ENCODE measurements at places on chromosomes 7 and 10. TPM values are rescaled to one million over a fixed set of nuclear protein-coding genes. Genes with fewer than 3 reads are reported as not detected.

Gene EGR2
- 5.6 TPM for total RNA-seq

Gene ADCY1
- total RNA-seq, result not detected

Gene NEUROG3
- 0.99 TPM for total RNA-seq

Gene MTERF1
- total RNA-seq, result 6.8 TPM

Gene SPOCK2
- 0.34 TPM for total RNA-seq

Gene POM121C
- 15.6 TPM for total RNA-seq

Gene WEE2
- total RNA-seq, result 0.03 TPM

Gene PRKG1
- not detected for total RNA-seq

Gene TMEM213
- not detected for total RNA-seq

Gene ANKRD30A
- not detected for total RNA-seq

GRCh38 chr10:20990604-20991003 is 93.5 kb upstream of the NEBL start:
- DNase-seq, result no peak

DNA sequence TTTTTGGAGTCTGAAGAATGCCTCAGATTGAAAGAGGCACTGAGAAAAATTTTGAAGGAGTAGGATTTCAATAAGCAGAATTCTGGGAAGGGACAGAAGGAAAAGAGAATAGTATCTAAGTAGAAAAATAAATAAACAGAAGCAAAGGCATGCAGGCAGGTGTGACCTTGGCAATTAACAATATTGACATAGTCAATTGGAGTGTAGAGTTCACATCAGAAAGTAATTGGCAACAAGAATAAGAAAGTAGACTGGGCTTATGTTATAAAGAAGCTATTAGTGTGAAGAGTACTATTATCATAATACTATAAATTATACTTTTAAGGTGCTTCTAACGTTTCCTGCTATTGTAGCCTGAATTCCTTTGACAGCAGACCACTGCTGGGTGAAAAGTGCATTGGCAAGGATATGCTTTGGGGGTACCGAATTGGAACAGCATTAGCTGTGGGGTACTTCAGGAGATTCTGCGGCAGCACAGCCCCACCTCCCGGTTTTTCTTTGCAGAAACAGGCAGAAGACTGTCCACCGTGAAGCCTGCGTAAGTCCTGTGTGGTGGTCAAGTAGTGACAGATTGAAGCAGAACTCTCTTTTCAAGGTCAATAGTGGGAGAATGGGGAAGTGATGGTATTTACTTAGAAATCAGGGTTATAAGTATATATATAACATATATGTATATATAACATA is 357.0 kb downstream of the THSD7A start:
- DNase-seq, result no peak

DNA sequence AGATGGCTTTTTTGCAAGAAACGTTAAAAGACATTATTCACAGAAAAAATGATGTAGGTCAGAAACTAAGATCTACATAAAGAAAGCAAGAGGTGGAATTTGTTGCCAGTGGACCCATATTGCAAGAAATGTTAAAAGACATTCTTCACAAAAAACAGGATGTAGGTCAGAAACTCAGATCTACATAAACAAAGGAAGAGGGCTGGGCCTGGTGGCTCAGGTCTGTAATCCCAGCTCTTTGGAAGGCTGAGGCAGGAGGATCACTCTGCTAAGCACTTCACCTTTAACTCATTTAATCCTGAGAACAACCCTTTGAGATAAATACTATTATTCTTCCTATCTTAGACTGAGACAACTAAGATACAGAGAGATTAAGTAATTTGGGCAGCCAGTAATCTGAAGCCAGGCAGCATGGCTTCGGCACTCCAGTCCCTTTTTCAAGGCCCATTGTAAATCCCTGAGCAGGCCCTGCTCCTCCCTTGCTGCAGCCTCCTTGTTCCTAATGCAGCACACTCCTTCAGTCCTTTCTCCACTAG is 11.6 kb downstream of the ZFAND4 start:
- no peak for DNase-seq

DNA sequence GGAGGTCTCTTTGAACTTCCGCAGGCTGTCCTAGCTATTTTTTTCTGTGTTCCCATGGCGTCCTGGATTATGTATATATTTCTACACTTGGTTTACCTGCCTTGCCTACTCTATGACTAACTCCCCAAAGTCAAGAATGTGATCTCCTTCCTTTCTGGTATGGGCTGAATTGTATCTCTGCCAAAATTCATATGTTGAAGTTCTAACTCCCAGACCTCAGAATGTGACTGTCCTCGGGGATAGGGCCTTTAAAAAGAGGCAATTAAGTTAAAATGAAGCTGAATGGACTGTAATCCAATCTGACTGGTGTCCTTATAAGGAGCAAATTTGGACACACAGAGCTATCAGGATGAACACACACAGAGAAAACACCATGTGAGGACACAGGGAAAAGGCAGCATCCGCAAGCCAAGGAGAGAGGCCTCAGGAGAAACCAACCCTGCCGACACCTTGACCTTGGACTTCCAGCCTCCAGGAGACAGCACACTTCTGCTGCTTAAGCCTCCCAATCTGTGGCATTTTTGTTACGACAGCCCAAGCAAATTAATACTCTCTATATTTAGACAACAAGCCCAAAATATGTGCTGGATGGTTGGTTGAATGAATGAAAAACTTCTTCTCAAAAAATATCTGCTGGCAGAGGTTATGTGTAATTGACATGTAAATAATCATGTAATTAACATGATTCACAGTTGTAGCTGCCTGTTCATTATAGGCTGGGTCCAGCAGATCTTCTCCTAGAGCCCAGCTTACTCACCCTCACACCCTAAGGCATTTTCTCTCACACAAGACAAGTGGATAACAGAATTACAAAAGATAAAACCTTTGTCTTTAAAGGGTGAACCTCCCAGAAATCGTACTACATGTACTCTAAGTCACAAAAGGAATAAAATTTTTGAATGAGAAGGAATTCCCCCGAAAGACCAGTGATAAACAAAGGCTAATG is 123.7 kb downstream of the CUBN start:
- DNase-seq, result no peak

- no peak for DNase-seq
Measured at GRCh38 chr10:19003341-19003740, 45.3 kb upstream of the MALRD1 start.

GRCh38 chr10:132980426-132981172 is 38.2 kb upstream of the CFAP46 start:
- peak; percentile 42 for DNase-seq

GRCh38 chr10:89373916-89374711 is 3.7 kb upstream of the IFIT1B start:
- peak; percentile 68 for DNase-seq

DNA sequence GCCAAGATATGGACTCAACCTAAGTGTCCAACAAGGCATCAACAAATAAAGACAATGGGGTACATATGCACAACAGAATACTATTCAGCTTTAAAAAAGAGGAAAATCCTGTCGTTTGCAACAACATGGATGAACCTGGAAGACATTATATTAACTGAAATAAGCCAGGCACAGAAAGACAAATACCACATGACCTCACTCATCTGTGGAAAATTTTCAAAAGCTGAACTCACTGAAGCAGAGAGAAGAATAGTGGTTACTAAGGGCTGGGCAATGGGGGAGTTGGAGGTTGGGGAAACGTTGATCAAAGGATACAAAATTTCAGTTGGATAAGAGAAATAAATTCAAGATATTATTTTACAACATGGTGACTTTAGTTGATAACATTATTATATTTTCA is 221.4 kb upstream of the PITRM1 start:
- no peak for DNase-seq

GRCh38 chr10:76946270-76946669 is 691.3 kb downstream of the KCNMA1 start:
- DNase-seq, result no peak

- DNase-seq, result no peak
Measured at GRCh38 chr7:151249732-151250072, 1.2 kb upstream of the SMARCD3 start.

DNA sequence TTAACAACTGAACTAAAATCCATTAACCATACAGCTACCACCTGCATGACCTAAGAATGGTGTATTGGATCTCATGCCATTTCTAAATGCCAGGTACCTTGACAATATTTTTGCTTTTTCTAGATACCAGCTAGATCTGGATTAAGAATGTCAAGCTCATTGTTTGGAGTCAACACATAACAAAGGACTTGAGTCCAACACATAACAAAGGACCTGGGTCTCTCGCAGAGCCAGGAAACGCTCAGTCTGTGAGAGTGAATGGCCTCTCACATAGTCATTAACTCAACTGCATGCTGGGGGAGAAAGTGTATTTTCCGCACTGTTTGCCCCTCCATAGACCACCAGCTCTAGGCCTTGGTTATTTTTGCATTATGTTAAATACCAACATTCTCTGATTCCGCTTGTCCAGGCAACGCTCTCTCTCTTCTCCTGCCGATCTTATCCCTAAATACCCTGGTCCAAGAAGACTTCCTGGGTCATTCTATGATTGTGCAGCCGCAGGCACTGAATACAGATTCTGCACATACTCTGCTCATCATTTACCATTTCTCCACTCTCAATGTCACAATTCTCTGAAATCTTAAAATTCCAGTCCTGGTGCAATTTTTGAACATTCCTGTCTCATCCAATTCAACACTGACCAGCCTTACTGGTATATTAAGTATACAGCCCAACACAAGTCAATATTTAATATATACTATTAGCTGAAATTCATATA is 31.2 kb downstream of the ITIH5 start:
- no peak for DNase-seq

GRCh38 chr10:120782336-120782735 is 68.8 kb upstream of the WDR11 start:
- no peak for DNase-seq

GRCh38 chr7:155693826-155694225 is 49.4 kb downstream of the RBM33 start:
- no peak for DNase-seq

DNA sequence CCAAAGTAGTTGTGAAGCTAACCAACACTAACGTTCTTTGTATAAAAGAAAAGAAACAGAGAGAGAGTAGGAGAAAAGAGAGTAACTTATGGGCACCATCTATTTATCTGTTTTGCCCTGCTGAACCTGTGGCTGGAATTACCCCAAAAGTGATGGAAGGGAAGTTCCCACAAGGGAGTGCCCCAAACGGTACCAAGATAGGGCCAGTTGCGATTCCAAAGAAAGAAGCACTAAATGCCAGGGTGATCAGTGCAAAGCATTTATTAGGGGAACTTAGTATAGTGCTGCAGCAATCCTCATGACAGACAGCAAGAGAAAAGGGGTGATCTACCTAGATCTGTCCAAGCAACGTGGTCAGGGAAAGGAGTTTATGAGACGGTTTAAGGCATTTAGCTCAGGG is 190.2 kb downstream of the SORCS3 start:
- DNase-seq, result no peak

- no peak for DNase-seq
Measured at GRCh38 chr10:123787566-123787965, 104.0 kb downstream of the CPXM2 start.

GRCh38 chr10:131963350-131963749 is 18.4 kb downstream of the BNIP3 start:
- no peak for DNase-seq

GRCh38 chr7:38373155-38373554 is 99.7 kb upstream of the TARP start:
- no peak for DNase-seq

GRCh38 chr10:13180788-13181187 is 19.4 kb downstream of the MCM10 start:
- DNase-seq, result no peak

DNA sequence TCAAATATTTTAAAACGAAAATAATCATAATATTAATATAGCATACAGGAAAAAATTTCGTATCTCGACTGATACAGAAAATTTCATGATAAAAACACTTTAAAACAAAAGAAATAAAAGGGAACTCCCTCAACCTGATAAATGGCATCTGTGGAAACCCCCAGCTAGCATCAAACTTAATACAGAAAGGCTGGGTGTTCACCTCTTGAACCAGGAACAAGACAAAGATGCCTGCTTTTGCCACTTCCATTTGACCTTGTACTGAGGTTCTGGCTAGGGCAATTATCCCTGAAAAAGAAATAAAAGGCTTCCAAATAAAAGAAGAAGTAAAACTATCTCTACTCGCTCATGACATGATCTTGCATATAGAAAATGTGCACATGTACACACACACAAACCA is 2.5 kb upstream of the ALOX5 start:
- no peak for DNase-seq

GRCh38 chr7:38743899-38744298 is 112.7 kb upstream of the AMPH start:
- DNase-seq, result no peak

GRCh38 chr7:68183176-68183575 is 1186.5 kb downstream of the TYW1 start:
- no peak for DNase-seq

DNA sequence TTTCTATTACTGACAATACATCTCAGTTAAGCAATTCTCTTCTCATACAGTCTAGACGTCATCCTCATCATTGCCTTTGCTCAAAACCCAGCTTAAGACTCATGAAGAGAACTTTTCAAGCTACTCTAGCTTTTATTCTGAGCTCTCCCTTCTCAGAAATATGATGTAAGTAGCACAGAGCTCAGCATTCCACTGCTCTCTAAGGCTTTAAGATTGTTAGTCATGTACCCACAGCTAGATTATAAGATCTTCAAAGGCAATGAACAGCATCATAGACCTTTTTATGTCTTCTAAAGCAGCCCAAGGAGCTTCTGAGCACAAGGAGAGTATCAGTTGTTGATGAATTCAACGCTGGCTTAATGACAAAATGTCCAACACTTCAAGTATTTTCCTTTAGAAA is 119.3 kb downstream of the NRP1 start:
- DNase-seq, result no peak

DNA sequence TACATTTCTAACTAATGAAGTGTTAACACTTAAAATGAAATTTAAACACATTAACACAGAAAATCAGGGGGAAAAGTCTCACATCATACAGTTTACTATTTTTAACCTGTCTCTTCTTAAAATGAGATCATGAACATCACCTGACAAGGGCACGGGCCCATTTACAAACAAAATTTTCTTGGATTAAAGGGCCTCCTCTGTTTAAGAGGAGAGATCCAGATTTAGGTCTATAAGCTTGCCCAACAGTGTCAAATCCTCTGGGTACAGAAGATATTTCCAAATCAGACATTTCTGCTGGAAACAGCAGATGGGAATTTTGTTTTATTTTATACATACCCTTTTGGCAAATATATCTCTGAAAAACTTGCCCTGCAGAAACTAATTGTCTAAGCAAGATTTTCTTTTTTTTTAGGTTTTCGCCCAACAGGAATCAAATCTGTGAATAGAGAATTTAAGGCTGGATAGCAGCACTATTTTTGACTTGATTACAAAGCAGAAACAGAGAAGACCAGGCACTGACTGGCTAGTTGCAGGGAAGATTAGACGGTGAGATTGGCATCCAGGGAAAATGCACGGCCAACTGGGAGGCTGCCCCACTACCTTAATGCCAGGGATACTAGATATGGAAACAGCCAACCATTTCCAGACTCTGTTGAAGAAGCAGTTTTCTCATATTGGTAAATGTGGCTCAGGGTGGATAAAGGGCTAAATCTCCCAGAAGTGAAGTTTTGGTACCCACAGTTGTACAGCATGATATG is 173.4 kb downstream of the LRRN3 start:
- DNase-seq, result no peak

GRCh38 chr7:158314394-158314793 is 273.2 kb downstream of the PTPRN2 start:
- no peak for DNase-seq

- DNase-seq, result peak; percentile 84
Measured at GRCh38 chr7:74202841-74203556, 6.8 kb upstream of the LAT2 start.

Measured in HT-29 (cell line).